ENCODE measurements at places on chromosomes 1 and 21.

GRCh38 chr1:17706445-17706844, 48.7 kb upstream of the ACTL8 start:
- DNase-seq: no peak

- no peak for DNase-seq
These were observed 3.8 kb downstream of the RGS13 start for GRCh38 chr1:192639607-192640368.

DNA sequence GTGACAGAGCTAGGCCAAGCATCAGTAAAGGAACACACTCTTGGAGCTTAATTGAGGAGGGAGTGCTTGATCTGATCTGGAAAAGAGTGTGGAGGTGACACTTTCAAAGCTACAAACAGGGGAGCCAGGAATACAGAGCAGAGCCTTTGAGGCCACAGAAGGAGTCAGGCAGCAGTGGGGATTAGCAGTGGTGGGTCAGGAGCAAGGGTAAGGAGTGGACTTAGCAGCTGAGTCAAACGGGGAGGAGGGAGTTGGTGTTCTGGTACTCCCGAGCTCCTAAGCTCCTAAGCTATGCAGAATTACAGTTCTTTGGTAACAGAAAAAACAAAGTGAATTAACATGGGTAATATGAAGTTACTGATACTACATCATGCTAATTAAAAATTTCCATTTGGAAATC, 14.5 kb downstream of the RAB4A start:
- DNase-seq: no peak

- DNase-seq: no peak
These were observed 24.2 kb downstream of the PCAT6 start for GRCh38 chr1:202834771-202835547.

DNA sequence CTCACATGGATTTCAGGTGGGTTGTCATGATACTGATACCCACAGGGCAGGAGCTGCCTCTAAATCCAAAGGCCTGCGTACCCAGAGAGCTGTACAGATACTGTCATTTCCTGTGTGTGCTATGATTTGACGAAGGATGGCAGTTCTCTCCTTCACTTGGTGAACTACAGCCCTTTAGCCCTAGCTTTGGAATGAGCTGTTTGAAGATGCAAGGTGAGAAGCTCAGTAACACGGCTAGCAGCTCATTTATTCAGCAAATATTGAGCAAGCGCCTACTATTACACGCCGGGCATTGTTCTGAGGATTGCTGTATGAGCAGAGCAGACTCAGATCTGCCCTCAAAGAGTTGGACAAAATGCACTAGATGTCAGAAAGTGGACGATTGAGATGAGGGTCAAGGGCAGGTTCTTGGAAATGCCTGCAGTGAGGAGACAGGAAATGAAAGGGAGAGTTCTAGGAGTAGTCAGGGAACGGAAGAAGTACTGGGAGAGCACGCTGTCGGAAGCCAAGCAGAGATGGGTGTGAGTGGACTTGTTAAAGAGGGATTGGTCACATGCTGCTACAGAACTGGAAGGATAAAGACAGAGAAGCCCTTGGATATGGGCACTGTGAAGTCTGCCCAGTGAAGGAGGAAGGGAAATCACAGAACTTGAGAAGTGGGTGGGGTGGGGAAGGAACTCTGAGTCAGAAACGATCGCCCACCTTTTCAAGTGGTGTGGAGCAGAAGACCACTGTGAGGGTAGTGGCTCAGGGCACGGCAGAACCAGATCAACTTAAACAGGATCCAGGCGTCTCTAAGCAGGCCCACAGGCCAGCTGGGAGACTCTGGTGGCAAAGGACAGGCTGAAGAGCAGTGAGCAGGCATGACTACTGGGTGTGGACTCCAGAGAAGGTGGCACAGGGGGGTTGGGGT, 7.1 kb downstream of the PTGFRN start:
- DNase-seq: no peak

DNA sequence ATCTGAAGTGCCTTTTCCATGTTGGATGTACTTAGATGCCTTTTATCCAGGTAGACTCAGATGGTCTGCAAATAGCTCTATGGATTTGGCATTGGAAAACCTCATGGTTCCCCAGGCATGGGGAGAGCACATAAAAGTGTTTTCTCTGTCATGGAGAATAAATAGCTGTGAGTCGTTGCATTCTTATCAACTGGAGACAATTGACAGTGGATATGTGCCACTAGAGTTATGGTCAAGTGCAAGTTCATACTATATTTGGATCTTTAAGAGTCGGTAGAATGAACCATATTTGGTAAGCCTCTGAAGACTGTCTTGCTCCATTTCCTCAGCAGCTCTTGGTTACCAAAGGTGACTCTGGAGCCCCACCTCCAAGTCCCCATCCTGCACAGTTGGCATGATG, 83.7 kb downstream of the ROR1 start:
- DNase-seq: no peak

DNA sequence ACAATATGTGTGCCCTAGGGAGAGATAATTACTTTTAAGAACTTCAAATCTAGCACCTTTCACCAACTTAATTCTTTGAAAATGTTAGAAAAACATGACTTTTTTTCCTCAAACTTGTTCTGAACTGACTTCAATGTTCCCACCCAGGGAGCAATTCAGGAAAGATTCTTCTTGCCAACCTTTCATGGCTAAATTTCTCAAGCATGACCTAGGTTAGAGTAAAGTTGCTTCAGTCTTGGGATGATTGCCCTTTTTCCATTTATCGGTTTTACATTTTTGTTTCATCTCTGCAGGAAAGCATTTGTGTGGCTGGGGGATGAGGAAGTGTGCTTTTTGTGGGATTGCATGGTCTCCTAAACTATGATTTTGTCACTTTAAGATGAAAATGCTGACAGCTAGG, 647.7 kb downstream of the LTN1 start:
- DNase-seq: no peak

DNA sequence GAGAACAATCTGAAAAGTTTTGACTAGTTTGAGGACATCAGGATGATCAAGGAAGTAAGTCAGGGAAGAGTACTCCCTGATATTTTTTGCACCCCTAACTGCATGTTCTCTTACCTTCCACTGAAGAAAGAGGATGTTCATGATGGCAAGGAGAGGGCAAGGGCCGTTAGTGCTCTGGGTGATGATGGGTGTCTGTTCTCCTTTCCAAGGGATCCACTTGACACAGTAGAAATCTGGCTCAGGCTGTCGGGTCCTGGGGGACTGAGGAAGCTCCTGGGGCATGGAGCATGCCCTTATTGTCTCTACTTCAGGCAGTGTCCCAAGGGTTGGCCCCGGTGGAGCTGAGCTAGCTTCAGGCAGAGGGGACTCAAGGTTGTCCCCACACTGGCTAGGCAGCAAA, 4.7 kb downstream of the MINDY1 start:
- DNase-seq: no peak

DNA sequence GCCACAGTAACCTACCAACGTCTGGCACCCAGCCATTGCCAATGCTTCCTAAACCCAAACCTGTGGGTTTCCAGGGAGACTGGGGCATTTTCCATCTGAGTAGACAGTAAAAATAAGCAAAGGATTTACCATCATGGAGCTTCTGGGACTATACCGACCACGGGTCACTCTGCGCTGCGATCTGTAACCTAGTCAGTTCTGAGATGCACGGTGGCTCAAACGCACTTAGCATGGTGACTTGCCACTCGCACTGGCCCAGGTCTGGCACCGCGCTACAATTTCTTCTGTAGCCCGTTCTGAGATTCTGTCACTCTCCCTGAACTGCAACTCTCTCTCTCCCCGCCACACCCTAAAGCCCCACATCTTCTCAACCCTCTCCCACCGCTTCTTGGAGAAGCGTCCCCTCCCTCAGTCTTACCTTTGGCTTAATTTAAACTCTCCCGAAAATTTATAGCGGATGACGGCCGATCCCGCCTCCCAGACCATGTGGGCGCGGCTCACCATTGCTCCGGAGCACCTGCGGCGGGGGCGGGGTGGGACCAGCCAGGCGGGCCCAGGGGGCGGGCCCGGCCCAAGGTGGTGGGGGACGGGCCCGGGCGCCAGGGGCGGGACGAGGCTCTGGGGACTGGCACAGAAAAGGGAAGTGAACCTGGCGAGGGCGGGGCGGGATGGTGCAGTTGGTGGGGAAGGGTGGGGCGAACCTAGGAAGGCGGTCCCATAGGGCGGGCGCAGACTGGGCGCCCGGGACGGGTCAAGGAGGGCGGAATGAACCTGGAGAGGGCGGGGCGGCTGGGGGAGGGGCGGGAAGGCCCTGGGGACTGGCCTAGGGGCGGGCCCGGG, 493 bp upstream of the MAP3K21 start:
- DNase-seq: peak; percentile 83

- DNase-seq: no peak
These were observed 87.7 kb downstream of the RAB3GAP2 start for GRCh38 chr1:220184506-220184905.

- DNase-seq: no peak
These were observed 87.7 kb downstream of the SNX7 start for GRCh38 chr1:98749152-98749756.

GRCh38 chr1:93613898-93614297, 67.7 kb downstream of the BCAR3 start:
- no peak for DNase-seq

DNA sequence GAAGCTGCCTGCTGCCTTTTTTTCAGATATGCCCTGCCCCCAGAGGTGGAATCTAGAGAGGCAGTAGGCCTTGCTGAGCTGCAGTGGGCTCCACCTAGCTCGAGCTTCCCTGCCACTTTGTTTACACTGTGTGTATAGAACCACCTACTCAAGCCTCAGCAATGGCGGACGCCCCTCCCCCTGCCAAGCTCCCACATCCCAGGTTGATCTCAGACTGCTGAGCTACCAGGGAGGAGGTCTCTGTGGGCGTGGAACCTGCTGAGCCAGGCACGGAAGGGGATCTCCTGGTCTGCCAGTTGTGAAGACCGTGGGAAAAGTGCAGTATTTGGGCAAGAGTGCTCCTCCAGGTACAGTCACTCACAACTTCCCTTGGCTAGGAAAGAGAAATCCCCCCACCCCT, 65.1 kb downstream of the MSH4 start:
- DNase-seq: no peak

DNA sequence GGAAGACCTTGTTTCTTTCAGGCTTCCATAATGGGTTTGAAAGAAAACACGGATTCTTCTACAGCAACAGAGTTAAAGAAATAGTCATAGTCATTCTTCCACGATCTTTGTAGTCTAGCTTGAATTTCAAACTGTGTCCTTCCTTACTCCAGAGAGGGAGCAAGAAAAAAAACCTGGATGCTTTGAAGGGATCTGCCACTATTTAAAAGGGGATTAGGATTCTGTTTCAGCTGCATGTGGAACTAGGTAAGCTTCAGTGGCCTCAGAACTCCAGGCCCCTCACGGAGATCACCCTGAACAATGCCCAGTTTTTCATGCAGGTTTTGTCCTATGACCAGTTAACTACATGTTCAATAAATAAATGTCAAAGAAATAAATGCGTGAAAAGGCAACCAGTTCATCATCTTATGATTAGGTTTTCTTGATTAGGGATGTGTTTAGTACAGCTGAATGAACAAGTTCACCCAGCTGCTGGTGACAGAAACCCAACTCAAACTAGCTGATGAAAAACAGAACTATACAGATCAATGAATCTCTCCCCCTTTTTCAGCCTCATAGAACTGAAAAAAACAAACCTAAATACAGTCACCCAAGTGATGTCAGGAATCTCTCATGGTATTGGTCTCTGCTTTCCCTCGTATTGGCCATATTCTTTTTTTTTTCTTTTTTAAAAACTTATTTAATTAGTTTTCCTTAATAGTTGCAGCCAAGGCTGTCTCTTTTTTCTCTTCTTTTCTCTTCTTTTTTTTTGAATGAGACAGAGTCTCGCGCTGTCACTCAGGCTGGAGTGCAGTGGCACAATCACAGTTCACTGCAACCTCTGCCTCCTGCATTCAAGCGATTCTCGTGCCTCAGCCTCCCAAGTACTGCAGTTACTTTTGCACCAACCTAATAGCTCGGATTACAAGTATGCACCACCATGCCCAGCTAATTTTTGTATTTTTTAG, 14.6 kb upstream of the MPZL1 start:
- DNase-seq: no peak

DNA sequence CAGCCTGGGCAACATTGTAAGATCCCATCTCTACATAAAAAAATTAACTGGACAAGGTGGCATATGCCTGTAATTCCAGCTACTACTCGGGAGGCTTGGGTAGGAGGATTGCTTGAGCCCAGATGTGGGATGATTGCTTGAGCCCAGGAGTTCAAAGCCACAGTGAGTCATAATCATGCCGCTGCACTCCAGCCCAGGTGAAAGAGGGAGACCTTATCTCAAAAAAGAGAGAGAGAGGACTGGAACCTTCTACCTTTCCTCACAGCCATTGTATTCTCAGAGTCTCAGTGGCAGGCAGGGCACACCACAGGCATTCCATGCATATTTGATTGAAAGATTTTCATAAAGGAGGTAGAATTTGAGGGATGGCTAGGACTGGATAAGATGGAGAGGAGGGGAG, 78.4 kb downstream of the KIF14 start:
- no peak for DNase-seq

DNA sequence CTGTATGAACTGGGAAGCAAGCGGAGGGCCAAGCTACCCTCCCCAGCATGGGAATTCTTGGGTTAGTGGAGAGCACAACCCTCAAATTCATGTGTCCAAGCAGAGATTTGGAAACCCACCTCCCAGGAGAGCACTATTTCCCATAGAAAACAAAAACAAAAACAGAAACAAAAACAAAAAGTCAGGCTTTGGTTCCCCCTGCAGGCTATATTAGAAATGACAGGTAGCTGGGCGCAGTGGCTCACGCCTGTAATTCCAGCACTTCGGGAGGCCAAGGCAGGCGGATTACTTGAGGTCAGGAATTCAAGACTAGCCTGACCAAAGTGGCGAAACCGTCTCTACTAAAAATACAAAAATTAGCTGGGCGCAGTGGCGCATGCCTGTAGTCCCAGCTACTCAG, 10.8 kb downstream of the MINDY1 start:
- DNase-seq: no peak

DNA sequence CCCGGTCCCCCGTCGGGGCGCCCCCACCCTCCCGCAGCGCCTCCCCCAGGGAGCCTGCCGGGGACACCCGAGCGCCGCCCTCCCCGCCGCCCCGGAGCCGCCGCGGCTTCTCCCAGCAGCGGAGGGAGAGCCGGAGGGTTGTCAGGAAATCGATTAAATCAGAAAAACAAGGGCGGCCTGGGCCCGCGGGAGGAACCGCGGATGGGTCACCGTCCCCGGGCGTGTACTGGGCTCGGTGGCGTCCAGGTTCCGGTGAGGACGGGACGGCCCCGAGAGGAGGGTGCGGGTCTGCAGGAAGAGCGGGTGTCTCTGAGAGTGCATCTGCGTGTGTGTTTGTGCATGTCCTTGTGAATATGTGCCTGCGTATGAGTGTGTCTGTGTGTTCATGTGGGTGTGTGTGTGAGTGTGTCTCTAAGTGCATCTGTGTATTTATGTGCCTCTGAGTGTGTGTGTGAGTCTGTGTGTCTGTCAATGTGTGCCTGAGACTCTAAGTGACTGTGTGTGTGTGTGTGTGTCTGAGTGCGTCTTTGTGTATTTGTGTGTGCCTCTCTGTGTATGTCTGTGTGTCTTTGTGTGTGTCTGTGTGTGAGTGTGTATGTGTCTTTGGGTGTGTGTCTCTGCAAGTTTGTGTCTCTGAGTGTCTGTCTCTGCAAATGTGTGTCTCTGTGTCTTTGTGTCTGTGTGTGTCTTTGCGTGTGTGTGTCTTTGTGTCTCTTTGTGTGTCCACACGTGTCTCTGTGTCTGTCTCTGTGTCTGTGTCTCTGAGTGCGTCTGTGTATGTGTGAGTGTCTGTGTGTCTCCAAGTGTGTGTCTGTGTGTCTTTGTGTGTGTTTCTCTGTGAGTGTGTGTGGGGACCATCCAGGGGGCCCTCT, 1.1 kb downstream of the SPSB1 start:
- DNase-seq: no peak

All from activated T-helper 1 cell treated with Interleukin-2 at 50 U/mL for 16 hours (primary cell).